NCI-H526 (cell line): ENCODE measurements at places on chromosomes 12 and 14.
A peak's percentile ranks its signal among the peaks of the same experiment; 100 is the strongest.

DNA sequence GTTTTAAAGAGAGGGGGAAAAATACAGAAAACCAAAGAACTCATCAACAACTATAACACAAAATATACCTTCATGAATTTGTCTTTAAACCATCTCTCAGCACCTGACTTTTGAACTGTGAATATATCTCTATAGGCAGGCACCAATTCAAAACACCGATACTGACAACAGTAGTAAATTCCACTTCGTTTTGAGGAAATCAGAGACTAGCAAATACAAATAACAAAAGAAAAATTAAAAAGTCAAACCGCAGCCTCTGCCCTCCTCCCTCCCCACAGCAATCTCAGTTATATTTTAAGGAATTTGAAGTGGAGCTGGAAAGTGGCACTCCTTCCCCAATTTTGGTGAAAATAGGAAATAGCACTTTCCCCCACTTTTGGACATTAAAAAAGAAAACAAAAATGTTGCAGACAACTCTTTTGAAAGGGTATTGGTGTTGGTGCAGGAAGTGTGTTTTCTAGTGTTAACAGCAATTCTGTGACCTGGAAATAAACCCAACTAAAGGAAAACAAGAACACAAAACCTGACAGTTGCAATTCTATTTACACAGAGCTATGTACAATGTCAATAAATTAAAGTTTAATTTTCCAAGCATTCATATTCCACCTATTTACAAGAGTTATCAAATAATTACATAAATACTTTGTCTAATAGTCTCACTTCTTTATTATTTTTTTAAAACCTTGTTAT, 13.5 kb downstream of the TBX3 start:
- DNase-seq = peak; percentile 67

DNA sequence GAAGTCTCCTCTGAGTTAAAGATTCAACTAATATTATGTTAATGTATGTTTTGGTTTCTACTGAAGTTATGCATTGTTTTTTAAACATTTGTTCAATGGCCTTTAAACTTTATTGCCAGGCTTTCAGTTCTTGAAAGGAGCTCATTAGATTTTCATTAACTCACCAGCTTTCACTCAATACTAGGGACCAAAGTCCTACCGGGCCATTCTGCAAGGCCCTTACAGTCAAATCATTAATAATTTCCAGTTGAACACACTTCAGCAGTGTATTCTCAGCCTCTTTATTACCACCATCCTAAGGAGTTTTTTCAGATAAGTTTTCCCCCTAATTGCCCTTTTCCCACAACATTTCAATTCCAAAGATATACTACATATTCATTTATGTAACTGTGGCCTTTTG, 409.2 kb downstream of the DIO2 start:
- DNase-seq = peak; percentile 6

- no peak for DNase-seq
Measured at GRCh38 chr12:24113701-24114100, 164.2 kb upstream of the SOX5 start.

DNA sequence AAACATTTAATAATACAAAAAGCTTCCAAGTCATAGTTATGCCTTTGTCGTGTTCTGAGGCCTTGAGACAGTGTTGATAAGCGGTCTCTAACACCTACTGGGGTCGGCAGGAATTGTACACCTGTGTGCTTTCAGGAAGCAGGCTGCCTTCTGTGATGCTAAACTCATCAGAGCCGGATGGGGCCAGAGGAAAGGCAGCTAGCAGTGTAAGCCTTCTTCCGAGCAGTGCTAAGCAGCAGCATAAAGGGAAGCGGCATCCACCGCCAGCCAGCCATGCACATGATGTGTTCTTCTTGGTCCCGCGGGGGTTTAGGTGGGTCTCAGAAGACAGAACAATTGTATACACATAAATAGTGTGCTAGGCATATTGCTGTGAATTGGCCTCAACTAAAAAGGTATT, 159.3 kb downstream of the SLC15A4 start:
- no peak for DNase-seq

DNA sequence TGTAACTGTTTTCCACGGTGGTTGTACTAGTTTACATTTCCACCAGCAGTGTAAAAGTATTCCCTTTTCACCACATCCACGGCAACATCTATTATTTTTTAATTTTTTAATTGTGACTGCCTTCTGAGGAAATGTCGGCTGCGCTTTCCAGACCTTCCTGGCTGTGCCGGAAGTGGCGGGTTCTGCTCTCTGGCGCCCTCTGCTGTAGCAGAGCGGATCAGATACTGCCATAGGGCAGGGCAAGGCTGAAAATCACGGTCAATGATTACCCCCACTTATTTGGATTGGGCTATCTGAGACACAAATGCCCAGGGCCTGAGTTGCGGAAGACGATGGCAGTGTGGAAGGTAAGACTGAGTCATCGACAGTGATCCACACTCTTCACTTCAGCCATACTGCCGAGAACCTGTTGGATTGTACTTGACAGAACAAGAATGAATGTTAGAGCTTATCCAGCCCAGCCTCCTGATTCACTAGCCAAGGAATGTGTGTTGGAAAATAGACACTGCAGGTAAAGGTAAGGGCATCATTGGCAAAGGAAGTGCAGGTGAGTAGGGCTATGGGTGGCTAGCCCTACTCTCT, 124.2 kb downstream of the NTF3 start:
- peak; percentile 11 for DNase-seq

DNA sequence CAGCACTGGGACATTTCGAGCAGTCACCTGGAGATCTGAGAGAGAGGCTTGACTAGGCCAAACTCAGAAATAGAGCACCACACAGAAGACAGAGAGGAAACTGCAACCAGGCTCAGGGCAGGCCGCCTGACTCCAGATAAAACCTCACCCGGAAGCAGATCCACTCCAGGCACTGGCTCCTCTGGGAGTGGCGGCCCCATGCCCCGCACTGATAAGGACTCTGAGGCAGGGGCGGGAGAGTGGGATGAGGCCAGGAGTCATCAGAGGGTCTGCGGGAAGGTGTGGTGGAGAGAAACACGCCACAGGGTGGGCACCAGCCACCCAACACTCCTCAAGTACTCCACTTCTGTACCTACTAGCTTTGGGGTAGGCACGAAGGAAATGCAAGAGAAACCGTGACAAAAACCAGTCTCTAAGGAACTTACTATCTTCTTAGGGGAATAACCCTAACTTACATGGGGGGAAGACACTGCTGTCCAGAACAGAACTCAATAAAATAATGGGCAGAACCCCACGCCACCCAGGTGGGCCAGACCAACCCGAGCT, 71.3 kb downstream of the CHGA start:
- no peak for DNase-seq

DNA sequence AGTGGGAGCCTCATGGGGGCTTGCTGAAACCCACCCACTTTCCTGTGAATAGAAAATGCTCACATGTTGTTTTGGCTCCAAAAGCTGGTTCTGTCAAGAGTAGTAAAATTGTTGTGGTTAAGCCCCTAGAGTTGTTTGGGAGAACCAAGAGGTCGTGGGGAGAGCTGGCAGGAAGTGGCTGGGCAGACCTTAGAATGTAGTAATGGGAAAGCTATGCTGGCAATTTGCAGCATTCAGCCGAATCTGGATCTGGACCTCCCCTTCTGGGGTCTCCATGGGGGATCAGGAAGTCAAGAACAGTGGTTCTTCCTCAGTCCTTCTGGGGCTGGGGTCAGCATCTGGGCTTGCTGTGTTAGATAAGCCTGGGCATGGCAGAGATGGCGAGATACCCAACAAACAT, 150.6 kb upstream of the TBX3 start:
- DNase-seq = no peak

DNA sequence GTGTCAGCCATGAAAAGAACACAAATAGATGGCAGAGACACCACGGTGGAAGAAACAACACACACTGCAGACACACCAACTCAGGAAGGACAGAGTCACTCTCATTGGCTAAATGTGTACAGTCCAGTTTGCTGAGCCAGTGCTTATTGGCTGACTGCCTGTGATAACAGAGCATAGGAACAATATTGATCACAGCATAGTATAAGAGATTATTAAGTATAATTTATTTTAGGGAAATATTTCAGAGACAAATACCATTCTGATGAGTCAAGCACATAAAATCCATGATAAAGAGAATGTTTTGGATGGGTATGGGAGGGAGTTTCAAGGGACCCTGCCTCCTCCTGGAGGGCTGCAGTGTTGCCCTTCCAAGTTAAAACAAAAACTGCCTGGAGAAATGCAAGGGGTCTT, 50.9 kb downstream of the BTG1 start:
- no peak for DNase-seq

- DNase-seq = no peak
Measured at GRCh38 chr12:105280966-105281693, 45.2 kb upstream of the APPL2 start.

DNA sequence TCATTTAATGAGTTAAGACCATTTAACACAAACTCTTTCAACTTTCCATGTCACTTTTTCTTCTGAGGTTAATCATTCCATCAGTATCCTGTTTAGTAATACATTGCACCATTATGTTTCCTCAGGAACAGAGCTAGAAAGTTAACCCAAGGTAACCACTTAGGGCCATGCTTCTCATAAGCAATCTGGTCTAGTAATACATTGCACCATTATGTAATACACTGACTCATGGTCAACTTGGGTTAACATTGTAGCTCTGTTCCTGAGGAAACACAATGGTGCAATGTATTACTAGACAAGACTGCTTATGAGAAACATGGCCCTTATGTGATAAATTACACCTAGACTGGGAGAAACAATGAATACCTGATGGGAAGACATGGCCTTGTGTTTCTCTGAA, 21.7 kb downstream of the ERH start:
- DNase-seq = no peak

GRCh38 chr12:11749943-11750690, 100.6 kb downstream of the ETV6 start:
- no peak for DNase-seq

DNA sequence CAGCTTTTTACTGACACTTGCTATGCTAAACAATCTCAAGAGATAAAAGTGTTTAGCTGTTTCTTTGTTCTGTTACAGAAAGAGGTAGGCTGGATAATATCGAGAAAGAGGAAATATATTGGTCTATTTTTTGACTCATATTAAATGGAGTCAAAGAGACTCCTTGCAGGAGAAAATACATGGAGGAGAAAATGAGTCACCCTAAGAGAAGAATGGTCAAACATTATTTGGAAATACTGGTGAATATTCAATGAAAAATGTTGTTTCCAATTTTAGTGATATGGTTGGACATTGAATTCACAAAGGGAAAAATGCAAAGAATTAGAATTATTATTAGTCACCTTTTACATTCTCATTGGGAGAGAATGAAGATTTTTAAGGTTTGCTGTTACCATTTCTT, 3.2 kb downstream of the KCNJ8 start:
- no peak for DNase-seq

- no peak for DNase-seq
Measured at GRCh38 chr14:58177125-58177524, 22.8 kb upstream of the ACTR10 start.

- DNase-seq = no peak
Measured at GRCh38 chr14:55097881-55098560, 31.0 kb upstream of the LGALS3 start.

DNA sequence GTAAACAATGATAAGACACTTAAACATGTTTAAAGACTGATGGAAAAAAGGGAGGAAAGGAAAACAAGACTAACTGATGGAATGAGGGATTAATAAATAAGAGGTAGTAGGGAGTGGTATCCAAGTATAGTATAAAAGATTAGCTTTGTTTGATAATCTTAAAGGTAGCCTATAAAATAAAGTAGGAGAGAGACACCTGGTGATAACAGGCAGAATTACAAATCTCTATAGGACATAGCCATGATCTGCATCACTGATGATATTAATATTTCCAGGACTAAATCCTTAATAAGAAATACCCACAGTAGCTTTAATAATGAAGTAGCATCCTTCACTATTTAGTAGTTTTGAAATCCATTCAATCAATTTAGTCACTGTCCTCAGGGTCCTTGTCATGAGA, 30.4 kb downstream of the DLGAP5 start:
- DNase-seq = peak; percentile 46

DNA sequence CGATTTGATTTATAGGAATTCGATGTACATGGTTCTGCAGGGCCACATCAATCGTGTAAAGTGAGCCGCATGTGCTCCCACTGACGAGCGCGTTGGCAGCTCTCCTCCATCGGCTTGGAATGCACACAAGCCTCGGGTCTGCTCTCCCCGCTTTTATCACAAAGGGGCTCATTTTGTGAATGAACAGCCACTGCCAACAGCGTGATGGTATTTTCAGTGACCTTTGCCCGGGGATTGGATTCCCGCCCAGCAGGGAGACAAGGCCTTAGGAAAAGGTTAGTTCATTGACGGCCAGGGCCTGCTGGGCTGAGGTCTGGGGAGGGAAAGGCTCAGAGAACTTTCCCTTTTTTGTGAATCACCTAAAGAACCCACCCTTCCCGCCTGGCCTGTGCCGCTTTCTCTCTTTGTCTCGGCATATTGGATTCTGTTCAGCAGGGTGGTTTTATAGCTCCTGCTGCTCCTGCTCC, 232.1 kb downstream of the MSRB3 start:
- no peak for DNase-seq

DNA sequence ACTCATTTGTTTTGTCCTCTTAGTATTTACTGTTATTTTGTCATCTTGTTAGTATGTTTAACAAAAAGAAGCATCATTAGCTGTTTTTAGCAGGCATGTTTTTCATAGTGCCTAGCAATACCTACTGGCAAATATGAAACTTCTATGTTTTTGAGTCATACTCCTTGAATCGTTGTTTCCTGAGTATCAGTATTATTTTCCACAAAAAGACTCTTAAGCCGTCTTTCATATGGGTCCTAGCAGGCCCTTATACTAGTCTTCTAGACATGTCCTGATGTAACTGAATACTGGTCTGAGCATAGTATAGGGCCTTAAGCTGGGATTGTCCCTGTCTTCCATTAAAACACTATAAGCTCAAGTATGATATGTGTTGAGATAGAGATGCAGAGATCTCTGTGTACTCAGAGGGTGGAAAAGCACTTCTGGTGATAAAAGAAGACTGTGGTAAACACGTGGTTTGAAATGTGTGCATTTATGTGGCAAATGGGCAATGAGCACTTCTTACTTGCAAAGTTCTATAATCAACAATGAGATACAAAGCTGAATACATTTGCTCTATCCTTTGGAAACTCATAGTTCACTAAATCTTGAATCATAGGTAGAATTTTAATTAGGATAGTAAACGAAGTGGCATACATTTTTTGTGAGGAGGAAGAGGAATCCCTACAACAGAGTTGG, 348.8 kb downstream of the PDZRN4 start:
- no peak for DNase-seq

DNA sequence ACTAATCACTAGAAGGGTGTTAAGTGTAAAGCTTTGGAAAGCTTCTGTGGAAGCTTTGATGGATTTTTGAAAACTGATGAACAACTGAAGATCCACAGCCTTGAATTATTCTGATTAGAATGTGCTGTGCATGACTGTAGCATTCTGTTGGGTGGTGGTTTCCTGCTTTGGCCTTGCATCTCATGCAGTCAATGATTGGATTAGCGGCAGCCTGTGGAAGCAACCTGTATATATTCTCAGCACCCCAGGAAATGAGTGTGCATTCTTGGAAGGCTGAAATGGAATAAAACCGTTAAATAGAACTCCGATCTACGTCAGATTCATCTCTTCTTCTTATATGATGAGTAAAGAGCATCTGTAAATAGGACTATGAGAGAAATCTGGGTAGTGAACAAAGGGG, 120.2 kb downstream of the SLC16A7 start:
- DNase-seq = no peak
